ENCODE measurements at places on chromosomes 2 and 18. TPM values are rescaled to one million over a fixed set of nuclear protein-coding genes. Genes with fewer than 3 reads are reported as not detected.

- no peak for DNase-seq
Observed at GRCh38 chr2:224101820-224102630, 62.9 kb upstream of the SERPINE2 start.

DNA sequence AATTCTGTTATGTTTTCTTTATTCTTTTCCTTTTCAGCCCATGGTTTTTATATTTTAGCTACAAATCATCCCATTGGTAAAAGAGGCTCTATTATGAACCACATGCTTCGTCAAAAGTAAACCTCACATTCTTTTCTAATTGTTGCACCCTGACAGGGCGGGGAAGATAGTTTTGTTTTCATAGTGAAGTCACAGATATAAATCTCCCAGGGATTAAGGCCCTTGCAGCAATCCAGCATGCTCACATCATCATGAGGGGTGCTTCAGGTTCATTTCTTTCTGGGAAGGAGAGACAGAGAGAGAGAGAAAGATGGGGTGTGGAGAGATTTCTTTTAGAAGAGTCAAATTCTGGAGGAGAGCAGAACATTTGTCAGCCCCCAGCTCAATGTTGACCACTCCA lies 124.5 kb upstream of the CDC42EP3 start:
- DNase-seq: no peak

GRCh38 chr2:68556381-68556780 lies 87.0 kb upstream of the PROKR1 start:
- DNase-seq: no peak

TSPYL6 gene
- not detected for total RNA-seq

POMC gene
- total RNA-seq: 6.6 TPM

C2orf66 gene
- not detected for total RNA-seq

Data from natural killer cell (primary cell).